Activated naive CD8-positive, alpha-beta T cell treated with anti-CD3 and anti-CD28 coated beads for 36 hours (primary cell): ENCODE measurements at places on chromosomes 11 and 22.

- H3K27ac ChIP-seq: no peak overlapping the region
- DNase-seq: no peak
- H3K27me3 ChIP-seq: no peaks in the 10 kb centered on the region
- H3K36me3 ChIP-seq: no peaks in the 10 kb centered on the region
These were observed 53.6 kb downstream of the SCUBE1 start for GRCh38 chr22:43289531-43289963.

DNA sequence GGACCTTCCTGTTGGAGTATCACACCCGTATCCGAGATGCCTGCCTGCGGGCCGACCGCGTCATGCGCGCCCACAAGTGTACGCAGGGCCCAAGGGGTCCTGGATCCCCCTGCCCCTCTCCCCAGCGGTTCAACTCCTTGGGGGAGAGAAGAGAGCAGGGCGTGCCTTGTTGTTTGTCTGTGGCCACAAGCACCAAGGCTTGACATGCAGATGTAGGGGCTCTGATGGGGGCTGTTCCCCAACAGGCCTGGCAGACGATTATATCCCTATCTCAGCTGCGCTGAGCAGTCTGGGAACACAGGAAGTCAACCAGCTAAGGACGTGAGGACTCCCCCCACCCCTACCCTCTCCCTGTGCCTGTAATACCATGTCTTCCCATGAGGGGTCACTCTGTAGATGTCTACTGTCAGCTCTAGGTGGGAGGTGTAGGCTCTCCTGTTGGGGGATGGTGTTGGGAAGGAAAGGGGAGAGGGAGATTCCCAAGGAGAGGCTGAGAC lies 6.8 kb downstream of the CFL1 start:
- peaks cover 24% of the 10 kb centered on the region for H3K4me1 ChIP-seq
- H3K27me3 ChIP-seq: no peaks in the 10 kb centered on the region
- no peak for DNase-seq
- H3K27ac ChIP-seq: peak overlapping the region; percentile 34
- H3K36me3 ChIP-seq: peaks cover 46% of the 10 kb centered on the region
- no peak overlapping the region for H3K4me3 ChIP-seq

DNA sequence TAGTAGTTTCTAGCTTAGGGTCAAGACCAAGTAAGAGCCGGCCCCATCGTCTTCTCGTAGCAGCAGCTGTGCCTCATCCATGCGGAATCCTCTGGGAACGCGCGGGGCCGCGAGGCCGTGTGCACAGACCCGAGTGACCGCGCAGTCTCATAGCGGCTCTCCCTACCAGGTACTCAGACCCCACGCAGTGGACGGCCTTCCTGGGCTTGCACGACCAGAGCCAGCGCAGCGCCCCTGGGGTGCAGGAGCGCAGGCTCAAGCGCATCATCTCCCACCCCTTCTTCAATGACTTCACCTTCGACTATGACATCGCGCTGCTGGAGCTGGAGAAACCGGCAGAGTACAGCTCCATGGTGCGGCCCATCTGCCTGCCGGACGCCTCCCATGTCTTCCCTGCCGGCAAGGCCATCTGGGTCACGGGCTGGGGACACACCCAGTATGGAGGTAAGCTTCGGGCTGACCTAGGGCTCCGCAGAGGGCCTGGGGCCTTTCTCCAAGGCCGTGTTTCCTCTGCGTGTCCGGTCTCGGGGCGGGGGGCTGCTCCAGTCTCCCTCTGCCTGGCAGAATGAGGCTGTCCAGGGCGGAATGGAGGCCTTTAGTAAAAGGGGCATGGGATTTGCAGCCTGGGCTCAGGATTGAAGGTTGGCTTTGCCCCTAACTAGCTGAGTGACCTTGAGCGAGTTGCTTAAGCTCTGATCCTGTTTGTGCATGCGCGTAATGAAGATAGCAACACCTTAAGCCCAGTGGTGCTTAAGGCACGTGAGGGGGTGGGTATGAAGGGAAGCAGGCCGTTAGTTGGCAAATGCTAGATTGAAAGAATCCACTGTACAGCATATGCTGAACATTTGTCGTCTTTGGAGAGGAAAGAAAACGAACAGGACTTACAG lies 48.9 kb downstream of the ST14 start:
- H3K4me1 ChIP-seq: no peaks in the 10 kb centered on the region
- no peak overlapping the region for H3K27ac ChIP-seq
- H3K36me3 ChIP-seq: no peaks in the 10 kb centered on the region
- DNase-seq: no peak

DNA sequence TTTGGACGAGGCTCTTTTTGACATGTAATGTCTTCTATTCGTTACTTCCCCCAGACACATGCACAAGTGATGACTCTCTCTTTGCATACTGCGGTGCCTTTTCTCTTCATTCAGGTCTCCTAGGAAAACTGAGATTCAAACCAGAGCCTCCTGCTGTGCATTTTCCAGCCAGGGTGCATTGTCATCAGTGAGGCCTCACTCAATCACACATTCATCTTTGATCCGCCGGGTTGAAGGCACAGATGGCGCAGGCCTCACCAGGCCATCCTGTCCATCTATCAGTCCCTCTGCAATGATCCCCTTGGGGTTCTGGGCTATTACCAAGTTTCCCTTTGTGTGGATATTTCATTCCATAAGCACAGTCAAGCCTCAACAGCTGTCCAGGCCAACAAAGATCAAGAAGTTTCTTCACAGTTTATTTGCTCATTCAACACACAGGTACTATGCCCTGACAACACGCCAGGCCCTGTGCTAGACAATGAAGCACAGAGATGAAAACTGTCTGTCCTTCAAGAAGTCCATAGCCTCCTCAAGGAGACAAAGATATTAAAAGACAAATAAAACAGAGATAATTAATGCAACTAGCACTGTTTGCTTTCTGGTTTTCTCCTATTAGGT lies 107.8 kb downstream of the LARGE1 start:
- no peaks in the 10 kb centered on the region for H3K36me3 ChIP-seq
- H3K27ac ChIP-seq: no peak overlapping the region
- no peaks in the 10 kb centered on the region for H3K4me1 ChIP-seq
- peaks cover 14% of the 10 kb centered on the region for H3K27me3 ChIP-seq

GRCh38 chr22:38419858-38420160 lies 35.2 kb downstream of the KCNJ4 start:
- no peaks in the 10 kb centered on the region for H3K36me3 ChIP-seq
- H3K4me1 ChIP-seq: no peaks in the 10 kb centered on the region
- no peak for DNase-seq
- no peak overlapping the region for H3K4me3 ChIP-seq
- H3K27me3 ChIP-seq: no peaks in the 10 kb centered on the region

DNA sequence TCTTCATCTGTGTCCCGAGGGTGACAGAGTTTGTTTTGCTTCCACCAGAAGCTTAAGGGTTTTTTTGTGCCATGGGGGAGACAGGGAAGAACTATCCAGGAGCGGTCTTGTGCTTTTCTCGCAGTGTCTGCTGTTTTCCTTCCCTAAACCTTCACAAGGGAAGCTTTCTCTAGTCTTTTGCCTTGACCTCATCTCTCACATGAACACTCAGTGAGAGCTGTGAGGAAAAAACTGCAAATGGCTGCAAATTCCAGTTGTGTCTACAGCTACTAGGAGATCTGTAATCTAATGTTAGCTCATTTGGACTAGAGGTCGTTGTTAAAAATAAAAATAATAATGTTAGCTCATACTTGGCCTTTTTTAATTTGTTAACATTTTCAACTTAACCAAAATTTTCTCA lies 264.7 kb upstream of the SESN3 start:
- H3K27me3 ChIP-seq: peaks cover 5% of the 10 kb centered on the region
- peaks cover 5% of the 10 kb centered on the region for H3K4me1 ChIP-seq
- H3K4me3 ChIP-seq: no peak overlapping the region
- no peak overlapping the region for H3K27ac ChIP-seq
- no peak for DNase-seq
- H3K36me3 ChIP-seq: peaks cover 1% of the 10 kb centered on the region

DNA sequence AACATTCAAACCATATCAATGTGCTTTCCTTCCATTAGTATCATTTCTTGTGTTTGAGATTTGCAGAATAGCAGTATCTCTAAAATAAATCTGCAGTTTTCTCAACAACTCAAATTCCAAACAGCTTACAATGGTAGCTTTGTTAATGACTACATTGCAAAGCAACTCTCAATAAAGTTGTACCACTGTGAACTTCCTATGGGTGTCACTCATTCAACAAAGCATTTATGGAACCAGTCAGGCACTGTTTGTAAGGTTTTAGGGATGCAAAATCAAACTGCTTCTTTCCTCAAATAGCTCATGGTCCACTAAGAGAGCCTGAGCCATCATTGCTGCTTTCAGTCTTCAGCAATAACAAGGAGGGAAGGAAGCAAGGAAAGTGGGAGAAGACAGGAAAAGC lies 91.0 kb downstream of the CCDC83 start:
- peaks cover 15% of the 10 kb centered on the region for H3K36me3 ChIP-seq
- H3K4me3 ChIP-seq: no peak overlapping the region
- H3K27me3 ChIP-seq: no peaks in the 10 kb centered on the region
- no peak for DNase-seq
- H3K4me1 ChIP-seq: peaks cover 43% of the 10 kb centered on the region
- H3K27ac ChIP-seq: peak overlapping the region; percentile 34

GRCh38 chr11:90874986-90875385 lies 652.1 kb upstream of the CHORDC1 start:
- no peaks in the 10 kb centered on the region for H3K27me3 ChIP-seq
- H3K27ac ChIP-seq: no peak overlapping the region
- no peaks in the 10 kb centered on the region for H3K4me1 ChIP-seq
- no peak overlapping the region for H3K4me3 ChIP-seq

- no peak for DNase-seq
- H3K27ac ChIP-seq: no peak overlapping the region
- no peaks in the 10 kb centered on the region for H3K27me3 ChIP-seq
- no peak overlapping the region for H3K4me3 ChIP-seq
- peaks cover 75% of the 10 kb centered on the region for H3K4me1 ChIP-seq
These were observed 14.8 kb downstream of the FLI1 start for GRCh38 chr11:128708660-128709059.

GRCh38 chr11:13391217-13391616 lies 71.8 kb downstream of the BTBD10 start:
- peak overlapping the region; percentile 32 for H3K27ac ChIP-seq
- H3K4me3 ChIP-seq: no peak overlapping the region
- no peak for DNase-seq
- H3K4me1 ChIP-seq: peaks cover 2% of the 10 kb centered on the region

- peaks cover 2% of the 10 kb centered on the region for H3K36me3 ChIP-seq
- peak; percentile 60 for DNase-seq
- H3K4me1 ChIP-seq: no peaks in the 10 kb centered on the region
- H3K27me3 ChIP-seq: no peaks in the 10 kb centered on the region
- no peak overlapping the region for H3K27ac ChIP-seq
These were observed 14.1 kb downstream of the RPS13 start for GRCh38 chr11:17063171-17064002.

DNA sequence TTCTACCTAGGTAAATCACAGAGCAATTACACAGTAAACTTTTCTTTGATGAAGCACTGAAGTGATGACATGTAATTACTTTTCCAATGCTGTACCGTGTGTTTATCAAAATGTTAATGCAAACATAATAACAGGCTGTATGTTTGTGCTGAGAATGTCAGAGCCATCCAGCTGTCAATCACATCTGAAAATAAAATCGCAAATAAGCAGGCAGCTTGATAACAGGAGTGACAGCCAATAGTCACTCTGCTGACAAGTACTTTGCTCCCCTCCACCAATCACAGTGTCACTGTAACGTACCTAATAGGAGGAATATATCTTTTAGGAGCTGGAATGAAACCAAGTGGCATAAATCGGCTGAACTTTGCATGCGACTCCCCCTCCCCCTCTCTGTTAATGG lies 119.7 kb downstream of the KIRREL3 start:
- H3K27me3 ChIP-seq: peaks cover 13% of the 10 kb centered on the region
- no peaks in the 10 kb centered on the region for H3K36me3 ChIP-seq
- H3K4me1 ChIP-seq: no peaks in the 10 kb centered on the region
- no peak for DNase-seq
- H3K27ac ChIP-seq: no peak overlapping the region

GRCh38 chr11:16606784-16607674 lies 131.4 kb upstream of the C11orf58 start:
- peaks cover 2% of the 10 kb centered on the region for H3K36me3 ChIP-seq
- peak overlapping the region; percentile 75 for H3K4me3 ChIP-seq
- H3K27me3 ChIP-seq: peaks cover 47% of the 10 kb centered on the region
- H3K4me1 ChIP-seq: peaks cover 14% of the 10 kb centered on the region
- no peak overlapping the region for H3K27ac ChIP-seq

- H3K27ac ChIP-seq: no peak overlapping the region
- H3K4me3 ChIP-seq: no peak overlapping the region
- peak; percentile 70 for DNase-seq
- no peaks in the 10 kb centered on the region for H3K36me3 ChIP-seq
- no peaks in the 10 kb centered on the region for H3K27me3 ChIP-seq
These were observed 206.5 kb upstream of the CTSC start for GRCh38 chr11:88543902-88544655.

GRCh38 chr11:64185175-64185692 lies 737 bp upstream of the STIP1 start:
- H3K4me1 ChIP-seq: peaks cover 33% of the 10 kb centered on the region
- H3K27ac ChIP-seq: peak overlapping the region; percentile 98
- H3K27me3 ChIP-seq: no peaks in the 10 kb centered on the region
- peak overlapping the region; percentile 94 for H3K4me3 ChIP-seq

DNA sequence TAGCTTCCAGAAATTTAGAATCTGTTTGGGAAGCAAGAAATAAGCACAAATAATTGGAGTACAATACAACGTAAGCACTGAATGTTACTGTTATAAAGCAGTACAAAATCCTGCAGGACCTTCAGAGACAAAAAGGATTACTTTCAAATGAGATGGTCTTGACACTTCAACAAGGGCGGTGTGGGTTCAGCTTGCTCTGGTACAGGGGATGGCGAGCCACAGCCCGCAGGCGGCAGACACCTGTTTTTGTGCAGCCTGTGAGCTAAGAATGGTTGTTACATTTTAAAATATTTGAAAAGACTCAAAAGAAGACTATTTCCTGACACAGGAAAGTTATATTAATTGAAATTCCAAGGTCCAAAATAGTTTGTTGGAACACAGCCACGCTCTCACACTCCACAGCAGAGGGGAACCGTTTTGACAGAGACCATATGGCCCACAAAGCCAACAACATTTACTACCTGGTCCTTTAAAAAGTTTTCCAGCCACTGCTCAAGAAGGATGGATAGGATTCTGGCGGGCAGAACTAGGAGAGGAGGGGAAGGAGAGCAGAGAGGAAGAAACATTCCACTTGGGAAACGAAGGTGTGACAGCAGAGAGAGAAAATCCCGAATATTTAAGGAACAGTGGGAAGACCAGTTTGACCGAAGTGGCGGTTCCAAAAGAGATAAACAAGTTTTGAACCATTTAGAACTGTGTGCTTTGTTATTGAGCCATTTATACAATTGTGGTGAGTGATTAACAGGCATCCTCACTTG lies 6.3 kb downstream of the PRDM10 start:
- H3K36me3 ChIP-seq: peaks cover 13% of the 10 kb centered on the region
- no peak overlapping the region for H3K27ac ChIP-seq
- no peak overlapping the region for H3K4me3 ChIP-seq
- no peaks in the 10 kb centered on the region for H3K27me3 ChIP-seq
- peaks cover 24% of the 10 kb centered on the region for H3K4me1 ChIP-seq

DNA sequence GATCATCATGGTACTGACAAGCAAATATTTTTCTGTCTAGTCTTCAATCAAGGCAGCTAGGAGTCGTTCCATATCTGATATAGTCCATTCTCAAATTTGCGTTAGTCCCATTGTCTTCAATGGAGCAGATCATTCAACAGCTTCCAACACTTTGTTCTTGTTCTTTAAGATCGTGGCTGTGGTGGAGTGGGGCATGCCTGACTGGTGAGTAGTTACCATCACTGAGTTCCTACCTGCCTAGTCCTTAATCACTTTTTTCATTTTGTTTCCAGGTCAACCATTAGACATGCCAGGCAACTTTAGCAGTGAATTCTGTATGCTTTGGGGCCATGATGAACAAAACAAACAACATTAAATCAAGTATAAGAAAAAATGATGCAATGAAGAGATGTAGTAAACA lies 693.1 kb upstream of the KIRREL3 start:
- no peaks in the 10 kb centered on the region for H3K36me3 ChIP-seq
- H3K27me3 ChIP-seq: no peaks in the 10 kb centered on the region
- no peak overlapping the region for H3K27ac ChIP-seq
- no peaks in the 10 kb centered on the region for H3K4me1 ChIP-seq
- no peak overlapping the region for H3K4me3 ChIP-seq
